ENCODE measurements at places on chromosomes 5 and 9.

GRCh38 chr9:113526841-113527240 lies 63.3 kb downstream of the RGS3 start:
- DNase-seq, result no peak

DNA sequence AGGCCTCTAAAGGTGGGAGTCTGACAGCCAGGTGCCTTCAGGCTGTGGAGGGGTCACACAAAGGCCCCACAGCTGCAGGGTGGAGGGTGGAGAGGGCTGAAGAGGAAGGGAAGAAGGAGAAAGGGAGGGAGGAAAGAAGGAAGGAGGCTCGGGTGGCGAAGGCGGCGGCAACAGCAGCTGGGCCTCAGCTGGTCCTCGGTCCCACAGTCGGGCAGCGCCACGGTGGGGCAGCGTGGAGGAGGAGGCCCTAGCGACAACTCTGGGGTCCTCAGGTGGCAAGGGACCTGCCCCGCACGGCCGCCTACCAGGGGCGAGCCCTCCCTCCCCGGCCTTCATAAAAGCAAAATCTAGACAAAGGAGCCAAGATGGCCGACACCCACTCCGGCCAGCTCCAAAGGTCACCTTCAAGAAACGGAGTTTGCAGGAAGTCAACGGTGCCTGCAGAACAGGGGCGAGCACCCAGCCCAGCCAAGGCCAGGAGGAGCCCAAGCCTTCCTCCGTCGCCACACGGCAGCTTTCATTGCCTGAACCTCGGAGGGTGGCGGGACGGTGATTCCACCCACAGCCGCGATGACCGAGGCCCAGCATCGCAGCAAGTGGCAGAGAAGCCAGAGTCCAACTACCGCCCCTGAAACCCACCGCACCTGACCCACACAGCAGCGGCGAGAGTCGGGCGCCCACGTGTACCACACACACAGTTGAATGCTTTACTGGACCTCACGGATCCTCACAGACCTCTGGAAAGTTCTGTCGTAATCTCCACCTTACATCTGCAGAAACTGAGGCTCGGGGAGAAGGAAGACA lies 98.7 kb downstream of the VAV2 start:
- DNase-seq, result no peak

DNA sequence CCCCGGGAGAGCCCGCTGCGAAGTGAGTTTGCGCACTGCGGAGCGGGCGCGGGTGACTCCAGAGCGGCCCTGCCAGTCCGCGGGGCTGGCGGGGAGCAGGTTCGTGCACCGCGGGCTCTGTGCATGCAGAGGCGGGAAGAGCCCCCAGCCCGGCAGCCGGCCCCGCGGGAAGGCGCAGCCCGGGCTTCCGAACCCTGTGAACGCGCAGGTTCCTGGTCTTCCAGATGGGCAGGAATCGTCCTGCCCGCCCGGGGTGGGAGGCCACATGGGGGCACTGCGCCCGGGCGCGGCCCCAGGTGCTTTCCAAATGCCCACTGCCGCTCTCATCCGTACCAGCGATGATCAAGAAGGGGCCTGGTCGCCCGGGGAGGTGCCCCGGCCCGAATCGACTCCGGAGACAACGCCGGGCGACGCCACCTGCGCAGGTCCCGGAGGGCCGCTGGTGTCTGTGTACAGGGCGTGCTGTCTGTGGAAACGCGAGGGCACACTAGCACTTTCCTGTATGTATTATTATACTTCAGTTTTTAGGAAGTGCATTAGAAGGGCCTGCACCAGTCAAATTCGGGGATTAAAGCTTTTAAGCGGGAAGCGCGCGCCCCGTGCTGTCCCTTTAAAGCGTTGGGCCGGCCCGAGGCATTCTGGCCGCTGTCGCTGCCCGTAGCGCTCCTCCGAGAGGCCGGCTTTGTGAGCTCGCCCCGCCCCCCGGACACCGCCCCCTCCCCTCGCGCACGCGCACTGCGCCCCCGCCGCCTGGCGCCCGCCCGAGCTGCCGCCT lies at the start of gene WDR5:
WDR5 (plus strand) TSS at position 740 of the 775 bp plus-strand sequence. CDS start 3,796 bp downstream, outside the sequence.
- peak; percentile 100 for DNase-seq

DNA sequence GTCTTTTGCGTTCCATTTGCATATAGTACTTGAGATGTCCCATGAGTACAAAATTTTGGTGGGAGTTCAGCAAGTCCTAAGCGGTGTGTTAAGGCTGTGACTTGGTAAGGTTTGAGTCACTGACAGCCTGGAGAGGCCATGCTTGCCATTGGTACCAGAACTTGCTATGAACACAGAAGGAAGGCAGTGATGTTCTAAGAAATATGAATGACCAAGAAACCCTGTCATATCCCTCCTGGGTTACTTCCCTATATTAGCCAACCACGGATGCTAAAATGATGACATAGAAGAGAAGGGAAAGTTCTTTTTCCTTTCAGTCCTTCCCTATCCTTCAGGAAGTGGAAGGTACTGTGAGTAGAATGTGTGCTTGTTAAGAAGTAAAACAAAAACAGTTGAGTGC lies 136.7 kb downstream of the GCNT1 start:
- DNase-seq, result no peak

DNA sequence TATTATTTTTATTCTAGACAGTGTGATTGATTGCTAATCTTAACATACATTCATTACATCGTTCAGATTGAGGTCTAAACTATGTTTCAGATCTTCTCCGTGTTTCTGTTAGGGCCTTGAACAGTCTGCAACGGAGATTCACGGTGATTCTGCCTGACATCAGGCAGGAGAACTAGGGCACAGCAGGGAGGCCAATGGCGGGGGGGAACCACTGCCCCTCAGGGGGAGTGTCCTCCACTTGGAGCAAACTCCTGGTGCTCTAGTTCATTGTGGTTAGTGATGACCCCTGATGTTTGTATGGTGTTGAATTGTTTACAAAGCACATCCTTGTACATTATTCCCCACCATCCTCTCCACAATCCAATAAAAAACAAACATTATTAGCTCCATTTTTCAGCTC lies 173.5 kb downstream of the ZNF608 start:
- peak; percentile 30 for DNase-seq
